ENCODE measurements at places on chromosomes 2 and 18.

GRCh38 chr2:240689975-240690374, 1.7 kb upstream of the AQP12A start:
- no peak for DNase-seq

GRCh38 chr2:180364719-180365118, 357.6 kb upstream of the CWC22 start:
- no peak for DNase-seq

DNA sequence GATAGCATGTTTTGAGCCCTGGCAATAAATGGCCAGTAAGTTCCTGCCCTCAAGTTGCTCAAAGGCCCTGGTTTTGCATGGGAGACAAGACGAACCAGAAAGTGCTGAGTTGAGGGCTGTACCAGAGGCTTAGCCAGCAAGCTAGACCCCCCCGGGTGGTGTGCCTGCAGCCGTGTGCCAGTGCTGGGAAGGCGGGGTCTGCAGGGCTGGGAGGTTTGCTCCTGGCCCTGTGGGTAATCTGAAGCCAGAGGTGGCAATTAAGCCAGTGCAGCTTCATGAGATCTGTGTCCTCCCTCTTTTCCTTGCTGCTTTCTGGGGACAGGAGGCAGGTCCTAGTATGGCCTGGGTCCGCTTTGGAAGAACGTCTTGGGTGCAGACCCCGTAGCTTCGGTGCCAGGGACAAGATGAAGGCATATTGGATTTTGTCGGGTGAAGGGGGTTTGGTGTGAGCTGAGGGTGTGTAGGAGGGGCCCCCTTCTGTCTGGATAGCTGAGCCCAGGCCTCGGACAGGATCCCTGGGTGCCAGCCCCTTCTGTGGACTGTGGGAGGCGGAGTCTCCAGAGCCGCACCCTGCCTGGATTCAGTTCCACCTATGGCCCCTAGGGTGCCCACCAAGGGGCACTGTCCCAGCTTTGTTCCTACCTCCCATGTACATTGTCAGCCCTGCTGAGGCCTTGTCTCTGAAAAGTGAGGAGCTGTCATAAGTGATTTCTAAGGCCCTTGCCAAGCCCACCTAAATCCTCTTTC, 15.6 kb downstream of the ATOH8 start:
- DNase-seq, result no peak

- DNase-seq, result no peak
Measured at GRCh38 chr2:224882291-224883171, 159.7 kb downstream of the DOCK10 start.

GRCh38 chr2:205775097-205775877, 93.0 kb downstream of the NRP2 start:
- peak; percentile 75 for DNase-seq

DNA sequence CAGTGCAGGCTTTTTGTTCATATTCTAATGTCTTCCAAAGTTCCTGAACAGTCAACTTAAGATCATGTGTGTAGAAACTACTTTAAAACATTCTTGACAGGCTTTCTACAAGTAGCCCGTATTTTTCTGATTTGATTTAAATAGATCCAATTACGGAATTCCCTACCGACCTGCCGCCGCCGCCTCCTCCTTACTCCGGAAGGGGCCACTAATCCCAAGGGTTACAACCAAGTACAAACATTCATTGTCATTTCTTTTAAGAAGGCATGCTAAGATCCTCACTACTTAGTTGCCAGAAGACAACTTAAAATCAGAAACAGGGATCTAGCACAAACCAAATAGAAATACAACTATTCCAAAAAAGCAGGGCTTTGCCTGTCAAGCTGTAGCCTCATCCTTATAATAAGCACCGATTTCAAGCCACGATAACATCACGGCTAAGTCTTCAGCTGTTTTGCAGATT, 784 bp downstream of the WDR33 start:
- DNase-seq, result no peak

DNA sequence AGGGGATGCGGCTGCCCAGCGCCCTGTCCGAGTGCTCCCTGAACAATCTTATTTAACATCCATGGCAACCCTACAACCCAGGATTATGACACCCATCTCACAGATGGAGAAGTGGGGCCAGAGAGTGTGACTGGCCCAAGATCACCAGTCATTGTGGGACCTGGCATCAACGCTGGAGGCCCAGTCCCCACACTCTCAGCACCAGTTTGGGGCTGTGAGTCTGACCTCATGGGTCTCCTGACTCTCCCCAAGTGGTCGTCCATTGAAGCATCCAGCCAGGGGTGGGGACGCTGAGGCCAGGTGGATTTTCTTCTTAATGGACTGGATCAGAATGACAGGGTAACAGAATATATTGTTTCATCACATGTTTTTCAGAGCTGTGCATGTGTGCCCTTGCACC, 24.5 kb downstream of the MAL start:
- no peak for DNase-seq

DNA sequence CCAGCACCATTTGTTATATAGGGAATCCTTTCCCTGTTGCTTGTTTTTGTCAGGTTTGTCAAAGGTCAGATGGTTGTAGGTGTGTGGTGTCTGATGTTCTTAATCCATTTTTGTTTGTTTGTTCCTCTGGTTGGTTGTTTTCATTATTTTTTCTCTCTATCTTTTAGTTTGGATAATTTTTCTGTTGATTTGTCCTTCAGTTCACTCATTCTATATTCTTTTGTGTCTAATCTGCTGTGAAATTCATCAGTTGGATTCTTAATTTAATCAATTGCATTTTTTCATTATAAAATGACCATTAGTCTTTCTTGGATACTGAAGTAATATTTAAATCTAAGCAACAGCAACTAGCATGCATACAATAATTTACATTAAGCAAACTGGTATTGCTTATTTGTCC, 206.7 kb upstream of the TRIB2 start:
- no peak for DNase-seq

DNA sequence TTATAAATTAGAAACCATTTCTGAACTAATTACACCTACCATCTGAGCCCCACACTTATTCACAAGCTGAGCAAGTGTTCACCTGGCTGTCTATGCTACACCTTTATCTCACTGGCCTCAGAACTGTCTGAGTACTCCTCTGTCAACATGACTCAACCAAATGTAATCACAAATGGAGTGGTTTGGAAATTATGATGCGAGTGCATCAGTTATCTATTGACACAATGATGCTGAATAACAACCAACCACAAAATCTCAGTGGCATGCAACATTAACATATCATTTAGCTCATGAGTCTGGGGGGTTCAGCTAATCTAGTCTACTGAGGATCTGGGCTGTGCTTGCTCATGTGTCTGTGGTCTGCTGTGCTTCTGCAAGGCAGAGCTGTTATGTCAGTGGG, 184.2 kb upstream of the NXPH2 start:
- DNase-seq, result no peak

- no peak for DNase-seq
Measured at GRCh38 chr2:104786204-104786603, 67.7 kb upstream of the POU3F3 start.

Measured in NCI-H1417 treated with DMSO at 0.1 percent for 48 hours (cell line).